Aorta (tissue), 5 donors: ENCODE measurements at places on chromosomes 6 and 20. TPM values are rescaled to one million over a fixed set of nuclear protein-coding genes. Genes with fewer than 3 reads are reported as not detected.
A peak's percentile ranks its signal among the peaks of the same experiment; 100 is the strongest.

GRCh38 chr6:149031859-149032598 lies 285.2 kb downstream of the UST start:
- no peaks in the 10 kb centered on the region for H3K27me3 ChIP-seq
- H3K4me1 ChIP-seq, result no peaks in the 10 kb centered on the region
- no peak for DNase-seq
- H3K36me3 ChIP-seq, result no peaks in the 10 kb centered on the region
- H3K4me3 ChIP-seq, result no peak overlapping the region

The MROH8 gene
- 3.4 TPM for total RNA-seq

DNA sequence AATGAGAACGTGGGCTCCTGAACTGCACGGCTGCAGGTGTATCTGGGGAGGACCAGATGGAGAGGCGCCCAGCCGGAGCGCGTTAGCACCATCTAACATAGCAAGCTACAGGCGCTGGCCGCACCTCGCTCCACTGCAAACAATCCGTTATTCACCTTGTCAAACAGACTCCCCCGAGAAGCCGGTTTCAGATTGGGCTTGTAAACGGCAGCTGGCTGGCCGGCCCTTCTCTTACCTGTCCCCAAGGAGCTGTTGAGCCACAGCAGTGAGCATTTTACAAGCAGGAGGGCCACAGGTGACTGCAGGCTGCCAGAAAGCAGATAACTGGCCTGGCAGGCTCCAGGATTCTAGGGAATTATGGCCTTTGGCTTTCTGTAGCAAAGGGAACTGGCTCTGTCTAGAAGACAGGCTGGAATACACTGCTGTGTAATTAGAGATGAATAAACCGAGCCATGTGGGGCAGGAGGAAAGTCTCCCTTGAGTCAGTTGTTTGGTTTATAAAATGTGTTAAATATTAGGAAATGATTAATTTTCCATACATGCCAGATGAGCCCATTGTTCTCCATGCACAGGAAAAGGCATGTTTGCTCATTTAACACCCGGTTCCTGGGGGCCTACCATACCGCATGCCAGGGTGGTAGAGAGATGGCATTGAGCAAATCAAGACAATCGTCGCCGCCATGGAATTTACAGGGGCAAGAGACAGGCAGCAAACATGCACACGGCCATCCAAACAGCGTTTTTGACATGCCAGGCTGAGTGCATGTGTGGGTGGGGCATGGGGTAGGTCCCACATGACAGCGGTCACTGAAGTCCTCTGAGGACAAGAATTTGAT lies 159.3 kb downstream of the NFATC2 start:
- H3K4me1 ChIP-seq, result no peaks in the 10 kb centered on the region
- no peak overlapping the region for H3K4me3 ChIP-seq
- H3K36me3 ChIP-seq, result no peaks in the 10 kb centered on the region
- no peaks in the 10 kb centered on the region for H3K27me3 ChIP-seq
- H3K27ac ChIP-seq, result no peak overlapping the region

The ANKRD66 gene
- not detected for total RNA-seq

- H3K4me1 ChIP-seq, result no peaks in the 10 kb centered on the region
- H3K36me3 ChIP-seq, result no peaks in the 10 kb centered on the region
- no peak overlapping the region for H3K27ac ChIP-seq
Observed at GRCh38 chr20:58867211-58867610, 14.7 kb downstream of the GNAS start.

The C20orf202 gene
- 0.54 TPM for total RNA-seq

DNA sequence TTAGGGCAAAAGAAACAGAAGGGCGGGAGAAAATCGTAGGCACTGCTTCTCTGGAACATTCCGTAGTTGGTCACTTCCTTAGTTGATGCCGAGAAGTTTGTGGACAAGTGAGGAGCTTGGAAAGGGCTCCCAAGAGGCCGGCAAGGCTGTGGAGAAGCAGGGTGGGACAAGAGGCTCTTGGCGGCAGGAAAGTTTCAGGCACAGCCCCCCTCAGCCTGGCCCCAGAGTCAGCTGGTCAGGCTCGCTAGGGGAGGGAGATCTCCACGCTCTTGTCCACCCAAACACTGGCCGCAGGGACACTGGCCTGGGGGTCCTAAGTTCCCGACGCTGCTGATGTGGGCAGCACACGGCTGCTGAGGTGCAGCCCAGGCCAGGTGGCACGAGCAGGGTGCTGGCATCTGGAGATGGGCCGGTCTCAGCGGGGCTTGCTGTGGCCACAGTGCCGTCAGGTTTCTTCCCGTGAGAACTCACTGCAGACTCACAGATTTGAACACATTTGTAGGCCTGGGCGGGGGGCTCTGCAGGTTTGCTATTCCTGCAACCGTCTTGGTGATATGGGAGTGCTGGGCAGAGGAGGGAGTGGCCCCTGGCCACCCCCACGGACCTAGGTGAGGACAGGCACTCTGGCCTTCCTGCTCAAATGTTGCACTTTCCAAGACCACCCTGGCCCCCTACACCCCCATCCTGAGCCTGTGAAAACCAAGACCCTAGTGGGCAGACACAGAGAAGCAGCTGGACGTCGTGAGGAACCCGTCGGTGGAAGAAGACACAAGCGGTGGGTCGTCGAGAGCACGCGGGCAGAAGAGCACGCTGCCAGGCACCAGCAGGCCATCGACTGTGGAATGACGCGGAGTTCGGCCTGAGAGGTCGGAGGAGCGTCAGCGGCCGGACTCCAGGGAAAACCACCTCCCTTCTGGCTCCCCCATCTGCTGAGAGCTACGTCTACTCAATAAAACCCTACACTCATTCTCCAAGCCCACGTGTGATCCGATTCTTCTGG lies 160.1 kb downstream of the ERMARD start:
- H3K36me3 ChIP-seq, result no peaks in the 10 kb centered on the region
- DNase-seq, result no peak
- H3K27ac ChIP-seq, result no peak overlapping the region
- H3K4me1 ChIP-seq, result no peaks in the 10 kb centered on the region
- no peaks in the 10 kb centered on the region for H3K27me3 ChIP-seq

DNA sequence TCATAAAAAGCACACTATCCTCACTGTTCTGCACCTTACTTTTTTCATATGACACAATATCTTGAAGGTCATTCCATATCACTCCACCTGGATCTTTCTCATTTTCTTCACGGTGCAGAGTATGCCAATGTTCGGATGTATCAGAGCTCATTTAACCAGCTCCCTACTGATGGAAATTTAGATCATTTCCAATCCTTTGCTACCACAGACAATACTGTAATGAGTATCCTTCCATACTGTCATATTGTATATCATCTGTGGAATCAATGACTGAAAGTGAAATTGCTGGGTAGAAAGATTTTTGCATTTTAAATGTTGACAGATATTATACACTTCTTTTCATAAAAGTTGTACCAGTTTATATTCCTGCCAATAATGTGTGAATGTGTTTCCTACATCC lies 2.2 kb upstream of the RAB44 start:
- no peak for DNase-seq
- no peaks in the 10 kb centered on the region for H3K36me3 ChIP-seq
- H3K4me3 ChIP-seq, result no peak overlapping the region
- no peaks in the 10 kb centered on the region for H3K27me3 ChIP-seq

The MAP3K5 gene
- 37.6 TPM for total RNA-seq

GRCh38 chr6:2186516-2186915 lies 58.9 kb downstream of the GMDS start:
- H3K4me1 ChIP-seq, result no peaks in the 10 kb centered on the region
- no peak overlapping the region for H3K4me3 ChIP-seq
- no peak overlapping the region for H3K27ac ChIP-seq
- no peak for DNase-seq
- no peaks in the 10 kb centered on the region for H3K27me3 ChIP-seq

The HLA-DRB5 gene
- 91.1 TPM for total RNA-seq

- H3K36me3 ChIP-seq, result no peaks in the 10 kb centered on the region
- no peaks in the 10 kb centered on the region for H3K27me3 ChIP-seq
- no peak for DNase-seq
- peaks cover 3% of the 10 kb centered on the region for H3K4me1 ChIP-seq
Observed at GRCh38 chr6:41717392-41717736, 18.0 kb downstream of the TFEB start.

DNA sequence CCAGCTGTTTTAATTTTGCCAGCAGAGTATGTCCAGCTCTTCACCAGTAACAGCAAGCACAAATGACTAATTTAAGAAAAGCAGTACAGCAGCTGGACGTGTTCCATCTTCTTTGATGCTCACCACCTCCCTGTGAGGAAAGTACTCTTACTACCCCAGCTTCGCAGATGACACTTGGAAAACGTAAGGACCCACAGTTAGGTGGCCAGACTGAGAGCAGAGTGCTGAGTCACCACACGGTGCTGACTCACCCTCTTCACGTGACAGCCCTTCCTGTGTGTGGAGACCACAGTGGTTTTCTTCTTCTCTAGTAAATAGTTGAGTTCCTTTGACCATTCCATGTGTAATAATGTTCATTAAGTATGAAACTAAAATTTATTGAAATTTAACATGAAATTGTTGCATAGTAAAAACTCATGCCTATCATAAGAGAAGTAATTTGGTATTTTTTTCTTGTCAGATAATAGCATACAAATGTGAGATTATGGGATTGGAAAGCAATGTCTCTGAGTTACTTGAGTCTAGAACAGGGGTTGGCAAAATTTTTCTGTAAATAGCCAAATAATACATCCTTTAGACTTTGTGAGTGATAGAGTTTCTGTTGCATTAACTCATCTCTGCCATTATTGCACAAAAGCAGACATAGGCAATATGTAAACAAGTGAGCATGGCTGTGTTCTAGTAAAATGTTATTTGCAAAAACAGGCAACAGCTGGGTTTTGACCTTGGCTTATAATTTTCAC lies 76.6 kb downstream of the SLX4IP start:
- no peaks in the 10 kb centered on the region for H3K36me3 ChIP-seq
- DNase-seq, result peak; percentile 91
- peaks cover 3% of the 10 kb centered on the region for H3K4me1 ChIP-seq
- peak overlapping the region; percentile 71 for H3K27ac ChIP-seq

DNA sequence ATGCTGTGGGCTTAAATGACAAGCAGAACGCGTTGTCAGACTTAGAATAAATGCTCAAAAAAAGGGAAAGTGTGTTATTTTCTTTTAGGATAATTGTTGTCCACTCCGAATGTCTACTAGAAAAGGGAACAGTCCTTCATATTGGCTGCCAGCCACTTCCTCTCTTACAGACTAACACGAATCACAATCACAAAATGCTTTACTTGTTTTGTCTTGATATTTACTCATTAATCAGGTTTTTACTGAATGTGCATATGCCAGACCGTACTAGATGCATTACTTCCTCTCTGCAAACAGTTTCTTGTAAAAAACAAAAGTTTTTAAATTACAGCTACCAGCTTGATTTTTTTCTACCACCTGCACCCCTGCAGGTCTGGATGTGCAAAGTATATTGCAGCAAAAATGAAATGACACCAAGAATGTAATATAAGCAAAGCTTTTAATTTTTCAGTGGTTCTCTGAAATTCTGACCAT lies 821 bp downstream of the DHX35 start:
- no peaks in the 10 kb centered on the region for H3K36me3 ChIP-seq
- peak overlapping the region; percentile 76 for H3K27ac ChIP-seq
- no peaks in the 10 kb centered on the region for H3K27me3 ChIP-seq
- H3K4me3 ChIP-seq, result peak overlapping the region; percentile 89

- H3K36me3 ChIP-seq, result no peaks in the 10 kb centered on the region
- no peak for DNase-seq
- no peaks in the 10 kb centered on the region for H3K4me1 ChIP-seq
- no peak overlapping the region for H3K4me3 ChIP-seq
Observed at GRCh38 chr6:77371748-77372147, 91.5 kb downstream of the HTR1B start.

The MARCKS gene
- 45.6 TPM for total RNA-seq

- no peaks in the 10 kb centered on the region for H3K4me1 ChIP-seq
- no peak for DNase-seq
- no peak overlapping the region for H3K4me3 ChIP-seq
- H3K36me3 ChIP-seq, result no peaks in the 10 kb centered on the region
- no peaks in the 10 kb centered on the region for H3K27me3 ChIP-seq
Observed at GRCh38 chr6:105024803-105025202, 67.9 kb downstream of the LIN28B start.

DNA sequence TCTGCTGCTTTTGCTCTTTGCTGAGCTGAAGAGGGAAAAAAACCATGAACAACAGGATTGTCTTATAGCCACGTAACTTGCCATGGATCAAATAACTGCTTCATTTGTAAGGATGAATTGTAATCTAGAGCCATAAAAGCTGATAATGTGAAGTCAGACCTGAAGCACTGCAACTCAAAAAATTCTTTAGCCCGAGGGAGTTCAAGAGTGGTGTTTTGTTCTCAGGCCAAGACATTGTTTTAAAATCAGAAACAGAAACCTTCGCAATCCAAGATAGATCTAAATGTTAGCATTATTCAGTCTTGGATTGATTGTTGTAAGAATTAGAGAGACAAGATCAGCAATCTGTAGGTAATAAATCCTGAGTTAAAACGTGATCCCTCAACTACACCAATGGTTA lies at the start of gene TRAPPC3L:
Gene TRAPPC3L, minus strand, starts transcription at position 34 of the 400 bp plus-strand sequence. CDS start 170 bp downstream, outside the sequence.
- no peak within 1 kb of the TSS for H3K4me3 ChIP-seq
- no peak for DNase-seq
- H3K27ac ChIP-seq, result no peak within 1 kb of the TSS
- H3K36me3 ChIP-seq, result no peaks in the 10 kb centered on the region
- no peaks in the 10 kb centered on the region for H3K4me1 ChIP-seq
- H3K27me3 ChIP-seq, result no peaks in the 10 kb centered on the region

- DNase-seq, result no peak
- H3K36me3 ChIP-seq, result no peaks in the 10 kb centered on the region
- H3K27ac ChIP-seq, result no peak overlapping the region
Observed at GRCh38 chr20:21933526-21933925, 228.1 kb downstream of the PAX1 start.

The BMP5 gene
- 1.5 TPM for total RNA-seq

DNA sequence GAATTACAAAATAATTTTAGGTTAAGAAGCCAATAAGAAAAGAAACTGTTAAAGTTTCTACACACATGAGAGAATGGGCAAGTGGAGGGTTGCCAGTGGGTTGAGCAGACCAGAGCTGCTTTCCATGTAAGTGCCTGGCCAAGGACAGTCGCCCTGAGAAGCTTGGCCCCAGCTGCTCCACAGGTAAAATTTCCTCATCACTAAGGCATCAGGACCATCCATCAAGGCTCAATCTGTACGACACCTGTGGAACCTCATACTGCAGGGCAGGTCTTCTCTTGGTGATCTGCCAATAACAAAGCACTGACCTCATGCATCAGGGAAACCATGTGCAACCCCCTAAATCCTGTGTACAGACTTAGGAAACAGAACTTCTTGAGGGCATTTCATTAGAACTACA lies 115.4 kb downstream of the INSM1 start:
- H3K27ac ChIP-seq, result no peak overlapping the region
- DNase-seq, result no peak
- H3K27me3 ChIP-seq, result no peaks in the 10 kb centered on the region
- peaks cover 5% of the 10 kb centered on the region for H3K36me3 ChIP-seq
- H3K4me3 ChIP-seq, result no peak overlapping the region
- H3K4me1 ChIP-seq, result no peaks in the 10 kb centered on the region

- no peak overlapping the region for H3K27ac ChIP-seq
- H3K4me1 ChIP-seq, result no peaks in the 10 kb centered on the region
- H3K27me3 ChIP-seq, result no peaks in the 10 kb centered on the region
Observed at GRCh38 chr6:47276377-47276776, 33.3 kb downstream of the TNFRSF21 start.

- no peaks in the 10 kb centered on the region for H3K27me3 ChIP-seq
- no peak overlapping the region for H3K4me3 ChIP-seq
- no peaks in the 10 kb centered on the region for H3K4me1 ChIP-seq
Observed at GRCh38 chr20:59752704-59753460, 148.5 kb downstream of the PHACTR3 start.

GRCh38 chr6:30611856-30612194 lies 5.2 kb downstream of the PPP1R10 start:
- peaks cover 5% of the 10 kb centered on the region for H3K36me3 ChIP-seq
- no peak overlapping the region for H3K4me3 ChIP-seq
- peaks cover 2% of the 10 kb centered on the region for H3K4me1 ChIP-seq
- H3K27ac ChIP-seq, result no peak overlapping the region
- peaks cover 2% of the 10 kb centered on the region for H3K27me3 ChIP-seq
- no peak for DNase-seq

- no peak for DNase-seq
- peaks cover 3% of the 10 kb centered on the region for H3K4me1 ChIP-seq
- no peak overlapping the region for H3K27ac ChIP-seq
- H3K36me3 ChIP-seq, result peaks cover 2% of the 10 kb centered on the region
Observed at GRCh38 chr6:85402071-85402470, 47.8 kb upstream of the NT5E start.
